ENCODE measurements at places on chromosomes 11 and 22. TPM values are rescaled to one million over a fixed set of nuclear protein-coding genes. Genes with fewer than 3 reads are reported as not detected.

PATE4 gene
- not detected for total RNA-seq

ETS1 gene
- total RNA-seq: 80.2 TPM

SLC6A5 gene
- total RNA-seq: not detected

MS4A4E gene
- total RNA-seq: not detected

MIOX gene
- not detected for total RNA-seq

FOLR2 gene
- total RNA-seq: not detected

FZD4 gene
- total RNA-seq: 13.5 TPM

SCGB1D2 gene
- total RNA-seq: not detected

CNGA4 gene
- total RNA-seq: 0.43 TPM

DENND6B gene
- total RNA-seq: 2.3 TPM

CRYBB3 gene
- not detected for total RNA-seq

FGF19 gene
- not detected for total RNA-seq

SYCE3 gene
- not detected for total RNA-seq

MYOD1 gene
- not detected for total RNA-seq

ZNF280A gene
- not detected for total RNA-seq

PLEKHB1 gene
- not detected for total RNA-seq

CCDC116 gene
- 0.32 TPM for total RNA-seq

ASPHD2 gene
- total RNA-seq: 2.2 TPM

MRGPRX1 gene
- total RNA-seq: not detected

LRRC51 gene
- total RNA-seq: 4.3 TPM

RCOR2 gene
- total RNA-seq: 1.7 TPM

HBG1 gene
- total RNA-seq: not detected

TNNT3 gene
- not detected for total RNA-seq

APOA5 gene
- not detected for total RNA-seq

UBE2L6 gene
- 60.9 TPM for total RNA-seq

PANX2 gene
- 0.43 TPM for total RNA-seq

CBLIF gene
- not detected for total RNA-seq

ESAM gene
- total RNA-seq: 0.43 TPM

UPK3A gene
- not detected for total RNA-seq

TSPAN18 gene
- 0.64 TPM for total RNA-seq

MYRF gene
- total RNA-seq: 2.6 TPM

ACR gene
- not detected for total RNA-seq

KRTAP5-2 gene
- not detected for total RNA-seq

INS gene
- not detected for total RNA-seq

KRTAP5-11 gene
- not detected for total RNA-seq

CCDC89 gene
- total RNA-seq: 3.9 TPM

ACRV1 gene
- not detected for total RNA-seq

LRRC4C gene
- 0.32 TPM for total RNA-seq

NEAT1 gene
- total RNA-seq: 413 TPM

PLAAT3 gene
- 6.0 TPM for total RNA-seq

C22orf31 gene
- total RNA-seq: not detected

TEX54 gene
- not detected for total RNA-seq

P2RX3 gene
- not detected for total RNA-seq

MMP8 gene
- total RNA-seq: under 0.01 TPM

PNPLA3 gene
- 8.2 TPM for total RNA-seq

SNU13 gene
- 73.8 TPM for total RNA-seq

PVALB gene
- not detected for total RNA-seq
